ENCODE measurements at places on chromosomes 4 and X.

- DNase-seq, result no peak
These were observed 235.4 kb upstream of the FGF13 start for GRCh38 chrX:138946926-138947325.

- no peak for DNase-seq
These were observed 180.5 kb upstream of the ETNPPL start for GRCh38 chr4:108943371-108943770.

- no peak for DNase-seq
These were observed at the start of gene KLHL4 for GRCh38 chrX:87517571-87518141. TSS of gene KLHL4 (plus strand) at chrX:87517802. CDS start at chrX:87517894, 92 bp downstream.

DNA sequence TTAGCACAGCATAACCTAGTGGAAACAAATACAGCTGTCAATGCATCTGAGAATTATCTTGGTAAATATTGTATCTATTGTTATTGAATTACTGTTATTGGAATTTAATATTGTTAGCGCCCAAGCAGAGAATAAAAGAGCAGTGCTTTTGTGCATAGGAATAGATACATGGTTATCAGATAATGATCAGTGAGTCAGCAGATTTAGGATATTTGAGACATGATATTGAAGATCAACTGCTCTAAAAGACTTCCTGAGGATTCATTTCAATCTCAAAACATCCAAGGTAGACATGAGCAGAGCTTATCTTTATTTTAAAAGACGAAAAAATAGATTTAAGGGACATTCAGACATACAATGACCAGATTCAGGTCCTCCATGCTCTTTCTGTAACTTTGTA lies 10.6 kb upstream of the H2AZ1 start:
- no peak for DNase-seq

DNA sequence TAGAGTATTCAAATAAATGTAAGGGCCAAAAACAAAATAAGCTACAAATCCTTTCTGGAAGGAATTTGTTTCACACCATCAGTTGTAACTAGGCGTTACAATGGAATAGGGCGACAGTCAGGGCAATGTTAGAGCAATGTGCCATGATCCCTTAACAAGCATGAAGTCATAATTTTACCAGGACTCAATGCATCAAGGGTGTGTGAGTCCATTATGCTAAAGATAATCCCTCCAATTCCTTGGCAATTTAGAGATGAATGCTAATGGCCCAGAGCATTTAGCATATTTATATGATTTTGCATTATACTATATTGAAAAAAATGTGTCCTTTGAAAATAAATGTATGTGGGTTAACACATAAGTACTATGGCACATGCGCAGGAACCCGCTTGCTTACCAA lies 73.1 kb downstream of the GRIA2 start:
- no peak for DNase-seq

- DNase-seq, result no peak
These were observed 34.7 kb upstream of the TMEM184C start for GRCh38 chr4:147582386-147583060.

- no peak for DNase-seq
These were observed 143.6 kb downstream of the TMEM164 start for GRCh38 chrX:110146521-110146920.

DNA sequence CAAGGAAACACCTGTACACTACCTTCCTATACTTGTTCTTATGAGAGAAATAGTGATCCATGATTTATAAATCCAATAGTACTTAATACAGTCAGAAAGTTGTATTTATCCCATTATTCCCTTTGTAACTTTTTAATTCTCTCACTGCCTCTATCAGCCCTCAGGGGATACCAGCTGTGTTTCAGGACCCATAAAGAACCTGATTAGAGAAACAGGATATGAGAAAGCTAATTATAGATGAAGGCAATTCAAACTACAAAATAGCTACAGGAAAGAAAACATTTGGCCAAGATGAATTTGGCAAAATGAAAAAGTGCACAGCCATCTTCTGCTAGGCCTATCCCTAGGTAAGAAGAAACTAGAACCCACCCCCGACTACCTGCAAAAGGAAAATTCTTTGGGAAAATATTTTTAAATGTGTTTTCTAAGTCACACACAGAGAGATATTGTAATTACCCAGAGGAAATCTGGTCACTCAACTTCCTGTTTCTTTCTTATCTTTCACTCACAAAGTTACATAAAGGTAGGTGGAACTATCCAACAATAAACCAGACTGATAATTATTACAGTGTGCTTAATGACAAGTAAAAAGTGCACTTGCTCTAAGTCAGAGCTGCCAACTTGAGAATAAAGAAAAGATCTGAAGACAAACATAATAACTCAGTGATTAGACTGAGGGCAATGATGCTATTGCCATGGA lies 836.5 kb upstream of the HTR2C start:
- no peak for DNase-seq

DNA sequence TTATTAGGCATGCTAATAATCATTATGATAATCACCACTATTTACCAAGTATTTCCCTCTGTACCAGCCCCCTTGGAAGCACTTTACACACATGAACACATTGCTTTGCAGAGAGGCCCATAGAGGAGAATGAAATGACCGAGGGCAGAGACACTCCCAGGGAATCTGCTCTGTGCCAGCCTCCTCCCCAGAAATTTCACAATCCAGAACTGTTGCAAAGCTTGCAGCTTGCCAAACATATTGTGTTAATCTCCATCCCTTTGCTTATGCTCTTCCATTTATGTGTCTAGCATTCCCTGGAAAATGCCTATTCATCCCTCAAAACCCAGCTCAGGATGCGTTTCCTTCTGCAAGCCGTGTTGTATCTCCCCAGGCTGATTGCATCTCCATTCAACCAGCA lies 37.8 kb downstream of the CYTL1 start:
- DNase-seq, result no peak

GRCh38 chr4:156790866-156791265 lies 180.7 kb downstream of the PDGFC start:
- DNase-seq, result no peak

- DNase-seq, result no peak
These were observed 134.3 kb downstream of the GUCY2F start for GRCh38 chrX:109347632-109348031.

- DNase-seq, result no peak
These were observed 3.2 kb upstream of the FGF2 start for GRCh38 chr4:122823476-122823875.

Data from suprapubic skin (tissue), 4 donors.